A549 treated with DMSO at 1 μM for 4 hours (cell line): ENCODE measurements at places on chromosomes 12 and 14. TPM values are rescaled to one million over a fixed set of nuclear protein-coding genes. Genes with fewer than 3 reads are reported as not detected.

The CCDC197 gene
- total RNA-seq = not detected in 5 replicates

The CD163 gene
- 0.06 TPM in 1 of 5 replicates, not detected in the others for total RNA-seq

The PSMA3 gene
- total RNA-seq = 187 to 247 TPM (median 210 TPM) in 5 replicates

The MYG1 gene
- 85.4 to 102 TPM (median 93.8 TPM) in 5 replicates for total RNA-seq
